ENCODE measurements at places on chromosomes 1 and 21.

DNA sequence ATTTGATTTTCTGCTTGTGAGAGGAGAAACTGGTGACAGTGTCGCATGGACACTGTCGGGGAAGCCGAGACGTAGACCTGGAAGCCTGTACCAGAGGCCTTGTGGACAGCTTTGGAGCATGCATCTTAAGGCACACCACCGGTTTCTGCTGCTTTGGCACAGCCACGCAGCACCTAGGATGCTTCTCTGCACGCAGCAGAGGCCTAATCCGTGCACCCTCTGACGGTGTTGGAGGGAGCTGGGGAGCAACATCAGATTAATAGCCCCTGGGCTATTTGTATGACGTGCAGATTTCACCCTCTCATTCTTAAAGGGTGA, 30.3 kb downstream of the TEX35 start:
- DNase-seq, result no peak

DNA sequence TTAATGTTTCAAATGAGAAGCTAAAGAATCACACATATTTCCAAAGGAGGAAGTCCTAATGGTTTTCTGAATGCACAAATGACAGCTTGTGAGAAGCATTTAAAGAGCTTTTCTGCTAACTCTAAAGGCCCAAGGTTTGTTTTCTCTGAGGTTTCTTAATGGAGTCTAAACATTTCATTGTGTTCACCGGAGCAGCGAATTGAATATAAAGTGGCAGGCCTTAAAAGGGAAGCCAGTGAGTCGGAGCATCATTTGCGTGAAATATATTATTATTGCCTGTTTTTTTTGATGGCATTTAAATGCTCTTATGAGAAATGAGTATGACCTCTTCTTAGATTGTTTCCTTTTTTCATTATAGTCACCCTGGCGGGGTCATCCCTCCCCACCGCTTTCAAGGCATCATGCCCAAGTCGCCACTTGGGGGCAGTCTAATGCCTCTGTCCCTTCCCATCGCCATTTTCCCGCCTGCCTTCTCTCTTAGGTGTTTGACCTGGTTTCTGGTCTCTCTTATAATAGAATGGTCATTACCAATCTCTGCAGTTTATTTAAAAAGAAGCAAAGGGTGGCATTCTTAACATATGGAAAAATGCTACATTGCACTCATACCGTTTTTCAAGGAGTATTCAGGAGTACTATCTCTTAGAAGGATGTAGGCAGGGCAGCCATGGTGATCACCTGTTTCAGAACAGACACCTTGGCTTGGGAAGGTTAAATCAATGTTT, 25.3 kb upstream of the OVAAL start:
- DNase-seq, result peak; percentile 54

- DNase-seq, result no peak
Measured at GRCh38 chr1:8082945-8083344, 56.8 kb upstream of the ERRFI1 start.

- peak; percentile 64 for DNase-seq
Measured at GRCh38 chr1:32876341-32877210, 5.9 kb upstream of the FNDC5 start.

GRCh38 chr1:9410737-9411297, 118.1 kb downstream of the SPSB1 start:
- no peak for DNase-seq

DNA sequence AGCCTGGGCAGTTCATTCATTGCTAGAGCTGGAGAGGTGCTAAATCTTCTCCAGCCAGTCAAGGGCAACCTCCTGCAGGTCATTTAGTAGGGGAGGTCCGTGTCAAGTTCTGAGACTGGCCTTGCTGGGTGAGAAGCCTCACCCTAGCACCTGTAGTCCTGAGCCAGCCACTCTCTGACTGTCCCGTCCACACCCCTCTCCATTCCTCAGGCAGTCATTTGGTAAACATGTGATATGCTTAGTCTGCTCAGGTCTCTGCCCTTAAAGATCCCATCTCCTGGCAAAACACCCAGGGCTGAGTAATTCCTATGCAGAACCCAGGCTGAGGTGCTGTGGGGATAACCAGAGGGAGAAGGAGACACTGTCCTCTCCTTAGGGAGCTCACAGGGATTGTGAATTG, 13.7 kb upstream of the IGFN1 start:
- no peak for DNase-seq

- DNase-seq, result peak; percentile 64
Measured at GRCh38 chr21:33948096-33948950, 32.7 kb upstream of the ATP5PO start.

DNA sequence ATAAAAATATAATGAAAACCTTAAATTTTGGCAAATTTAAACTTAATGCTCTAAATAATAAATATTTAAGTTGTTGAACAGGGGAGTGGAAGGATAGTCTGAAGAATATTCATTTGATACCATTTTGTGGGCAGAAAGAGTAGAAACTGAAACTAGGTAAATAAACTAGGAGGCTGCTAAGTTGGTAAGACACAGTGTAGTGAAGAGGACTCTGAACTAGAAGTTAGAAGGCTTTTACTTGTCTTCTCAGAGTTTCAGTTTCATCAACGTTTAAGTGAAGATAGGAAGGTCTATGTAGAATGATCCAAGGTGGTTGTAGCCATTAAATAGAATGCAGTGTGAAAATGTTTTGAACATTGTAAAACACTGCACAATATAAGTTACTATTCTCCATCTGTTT, 516.9 kb downstream of the AMY1C start:
- DNase-seq, result no peak

- DNase-seq, result no peak
Measured at GRCh38 chr1:44068442-44068921, 37.2 kb upstream of the SLC6A9 start.

GRCh38 chr1:55305735-55306134, 90.6 kb upstream of the USP24 start:
- DNase-seq, result no peak

DNA sequence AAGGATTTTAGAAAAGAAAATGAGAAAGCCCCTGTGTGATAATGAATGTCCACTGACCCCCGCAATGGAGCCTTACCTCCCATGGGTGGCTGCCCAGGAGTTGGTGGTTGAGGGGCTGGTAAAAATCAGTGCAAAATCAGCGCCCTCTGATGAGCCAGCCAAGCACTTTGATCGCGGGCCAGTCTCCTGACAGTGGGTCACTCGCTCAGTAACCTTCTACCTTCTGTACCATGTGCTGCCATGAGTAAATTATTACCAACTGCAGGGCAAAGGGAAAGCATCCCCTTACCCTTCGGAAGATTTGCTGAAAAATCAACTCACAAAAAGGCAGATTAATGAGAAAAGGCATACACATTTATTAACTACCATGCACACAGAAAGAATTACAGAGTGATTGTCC, 58.8 kb downstream of the KCNK1 start:
- DNase-seq, result no peak

DNA sequence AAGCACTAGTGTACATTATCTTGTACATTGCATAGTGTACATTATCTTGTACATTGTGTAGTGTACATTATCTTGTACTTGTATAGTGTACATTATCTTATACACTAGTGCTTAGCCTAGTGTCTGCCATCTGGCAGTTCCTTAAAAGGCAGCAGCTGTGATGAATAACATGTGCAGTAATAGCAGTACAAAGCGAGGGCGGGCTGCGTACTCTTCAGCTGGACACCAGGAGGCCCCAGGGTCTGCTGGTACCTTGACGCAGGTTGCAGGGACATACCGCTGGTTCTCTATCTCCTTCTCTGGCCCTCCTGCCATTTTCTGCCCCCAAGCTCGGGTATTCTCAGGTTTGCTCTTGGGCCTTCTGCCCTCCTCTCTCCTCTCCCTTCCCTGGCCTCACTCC, 149.6 kb downstream of the SEC16B start:
- DNase-seq, result no peak

DNA sequence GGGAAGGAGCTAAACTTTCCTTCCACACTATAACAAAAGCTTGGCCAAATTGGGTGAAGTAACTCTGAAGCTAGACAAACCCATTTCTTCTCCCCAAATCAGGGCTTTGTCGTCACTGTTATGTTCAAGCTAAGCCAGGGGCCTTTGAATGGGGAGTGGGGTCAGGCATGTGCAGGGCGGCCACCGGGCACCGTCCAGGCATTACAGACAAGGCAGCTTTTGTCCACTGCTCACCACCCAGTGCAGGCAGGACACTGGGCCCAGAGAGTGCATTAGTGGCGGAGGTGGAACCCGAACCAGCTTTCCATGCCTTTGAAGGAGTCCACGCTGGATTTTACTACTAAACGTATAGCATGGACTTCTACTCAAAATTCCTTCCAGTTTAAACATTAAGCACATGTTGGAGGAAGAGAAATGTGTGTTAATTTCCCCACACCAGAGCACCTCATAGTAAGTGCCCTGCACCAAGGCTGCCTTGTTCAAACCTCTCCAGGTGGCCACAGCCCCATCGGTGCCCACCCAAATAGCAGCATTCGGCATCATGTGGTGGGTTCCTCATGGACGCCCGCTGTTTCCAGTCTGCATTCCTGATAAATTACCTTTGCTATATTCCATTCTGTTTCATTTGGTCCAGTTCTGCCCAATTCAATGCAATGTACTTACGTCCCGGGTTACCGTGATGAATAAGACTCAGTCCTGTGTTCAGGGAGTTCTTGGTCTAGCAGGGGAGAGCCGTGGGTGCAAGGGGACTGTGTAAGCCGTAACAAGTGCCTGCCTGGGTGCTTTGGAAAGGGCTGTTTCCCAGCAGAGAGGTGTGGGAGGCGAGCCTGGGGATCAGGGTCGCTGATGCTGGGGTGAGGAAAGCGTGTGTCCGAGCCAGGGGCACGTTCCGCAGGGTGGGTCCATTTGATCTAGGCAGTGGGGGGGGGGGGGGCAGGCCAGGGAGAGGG, 1.6 kb downstream of the UBASH3A start:
- no peak for DNase-seq
